MG63 (cell line): ENCODE measurements at places on chromosomes 11 and 22. TPM values are rescaled to one million over a fixed set of nuclear protein-coding genes. Genes with fewer than 3 reads are reported as not detected.
A peak's percentile ranks its signal among the peaks of the same experiment; 100 is the strongest.

DNA sequence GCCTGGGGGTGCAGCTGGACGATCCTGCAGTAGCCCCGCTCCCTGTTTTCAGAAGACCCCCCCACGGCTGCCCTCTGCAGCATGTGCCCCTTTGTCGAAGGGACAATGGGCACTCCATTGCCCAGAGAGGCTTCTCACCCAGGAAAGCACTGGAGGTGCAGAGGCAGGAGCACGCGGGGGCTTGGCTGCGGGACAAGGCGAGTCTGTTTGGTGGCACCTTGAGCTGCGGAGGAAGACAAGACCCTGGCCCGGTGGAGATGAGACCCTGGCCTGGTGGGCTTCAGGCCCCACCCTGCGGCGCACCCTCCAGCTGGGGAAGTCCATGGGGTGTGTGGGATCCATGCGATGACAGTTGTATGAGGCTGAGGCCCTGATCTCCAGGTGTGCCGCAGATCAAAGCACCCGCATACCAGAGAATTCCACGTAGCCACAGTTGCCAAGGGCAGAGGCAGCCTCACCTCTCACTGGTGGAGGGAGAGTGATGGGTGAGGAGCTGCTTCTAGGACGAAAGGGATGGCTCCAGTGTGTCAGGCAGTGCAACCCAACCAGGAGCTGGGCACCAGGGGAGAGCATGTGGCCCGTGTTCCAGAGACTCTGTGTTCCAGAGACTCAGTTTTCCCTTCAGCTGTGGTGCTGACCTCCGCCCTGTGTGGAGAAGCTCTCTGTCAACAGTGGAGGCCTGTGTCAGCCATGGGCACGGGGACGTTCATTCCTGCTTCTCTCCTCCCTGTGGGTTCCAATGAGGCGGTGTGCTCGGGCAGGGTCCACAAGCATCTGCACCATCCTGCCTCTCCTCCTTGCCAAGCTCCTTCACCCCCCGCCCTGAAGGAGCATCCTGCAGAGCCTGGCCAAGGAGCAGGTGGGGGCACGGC is 10.0 kb downstream of the TBX1 start:
- DNase-seq = no peak

DNA sequence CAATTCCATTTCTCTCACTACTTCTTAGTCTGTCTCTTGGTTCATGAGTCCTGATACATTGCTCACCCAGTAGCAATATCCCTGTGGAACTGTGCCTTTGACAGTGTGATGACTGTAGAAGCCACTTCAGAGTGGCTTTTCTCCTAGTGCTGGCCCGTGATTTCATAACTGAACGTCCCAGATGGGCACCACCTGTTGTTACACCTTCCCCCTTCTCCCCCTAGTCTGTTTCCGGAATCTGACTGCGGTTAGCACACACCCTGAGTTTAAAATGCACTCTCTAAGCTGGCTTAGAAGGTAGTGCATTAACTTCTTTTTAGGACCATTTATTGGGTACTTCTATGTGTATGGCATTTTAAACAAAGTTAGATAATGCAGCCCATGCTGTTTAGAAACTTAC is 83.0 kb downstream of the ALX4 start:
- DNase-seq = no peak

The BTG4 gene
- not detected in 2 replicates for total RNA-seq

GRCh38 chr11:61887839-61888494 is 3.4 kb downstream of the FADS3 start:
- DNase-seq = peak; percentile 92

- DNase-seq = peak; percentile 64
Measured at GRCh38 chr11:76623171-76623883, 47.2 kb downstream of the LRRC32 start.

DNA sequence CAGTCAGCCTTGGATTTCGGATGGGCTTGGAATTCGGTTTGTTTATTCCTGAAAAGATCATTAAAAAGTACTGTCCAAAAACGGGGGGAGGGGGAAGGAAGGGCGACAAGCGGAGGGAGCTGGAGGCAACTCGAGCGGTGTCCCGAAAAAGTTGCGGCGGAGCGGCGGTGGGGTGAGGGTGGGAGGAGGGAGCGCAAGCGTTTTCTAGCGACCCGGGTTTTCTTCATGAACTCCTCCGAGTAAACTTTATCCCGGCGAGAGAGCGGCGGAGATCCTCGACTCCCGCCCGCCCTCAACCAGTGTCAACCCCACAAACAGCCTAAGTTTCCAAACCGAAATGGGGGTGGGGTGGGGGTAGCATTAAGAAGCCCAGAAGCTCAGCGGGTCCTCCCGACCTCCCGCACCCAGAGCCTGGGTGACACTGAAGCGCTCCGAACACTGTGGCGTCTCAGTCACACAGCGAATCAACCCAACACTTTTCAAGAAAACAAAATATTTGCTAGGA is 133.0 kb upstream of the C11orf58 start:
- DNase-seq = no peak

GRCh38 chr11:73406131-73406530 is 29.9 kb downstream of the RELT start:
- DNase-seq = no peak

The DYNC2H1 gene
- total RNA-seq = 7.6 and 26.5 TPM in 2 replicates

GRCh38 chr11:134334796-134335571 is 3.2 kb downstream of the GLB1L2 start:
- DNase-seq = no peak

The TMEM9B gene
- 44.4 and 66.5 TPM in 2 replicates for total RNA-seq

DNA sequence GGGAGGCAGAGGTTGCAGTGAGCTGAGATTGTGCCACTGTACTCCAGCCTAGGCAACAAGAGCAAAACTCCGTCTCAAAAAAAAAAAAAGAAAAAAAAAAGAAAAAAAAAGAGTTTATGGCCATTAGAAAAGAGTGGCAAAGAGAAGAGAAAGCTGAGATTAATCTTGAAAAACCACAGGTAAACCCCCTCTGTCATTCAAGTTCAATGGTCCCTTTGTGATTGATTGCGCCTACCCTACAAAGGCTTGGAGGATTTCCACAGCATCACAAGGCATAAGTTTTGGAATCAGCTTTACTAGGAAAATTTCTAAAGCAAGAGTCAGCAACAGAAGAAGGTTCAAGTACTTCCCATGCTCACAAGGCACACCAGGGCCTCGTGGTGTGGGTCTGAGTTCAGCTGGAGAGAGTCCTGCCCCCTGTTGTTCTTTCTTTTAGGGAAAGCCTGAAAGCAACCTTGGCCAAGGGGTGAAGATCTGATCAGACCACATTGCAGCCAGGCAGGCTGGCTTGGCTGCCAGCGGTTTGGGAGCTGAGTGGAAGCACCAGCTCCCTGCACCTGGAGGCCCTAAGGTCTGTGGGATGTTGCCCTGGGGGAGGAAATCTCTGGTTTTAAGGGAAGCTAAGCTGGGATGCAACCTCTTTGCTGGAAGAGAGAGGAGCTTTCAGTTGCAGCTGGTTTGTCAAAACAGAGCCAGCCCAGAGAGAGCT is 41.8 kb downstream of the SLN start:
- no peak for DNase-seq

GRCh38 chr11:61731211-61731951 is 21.1 kb upstream of the MYRF start:
- DNase-seq = no peak

DNA sequence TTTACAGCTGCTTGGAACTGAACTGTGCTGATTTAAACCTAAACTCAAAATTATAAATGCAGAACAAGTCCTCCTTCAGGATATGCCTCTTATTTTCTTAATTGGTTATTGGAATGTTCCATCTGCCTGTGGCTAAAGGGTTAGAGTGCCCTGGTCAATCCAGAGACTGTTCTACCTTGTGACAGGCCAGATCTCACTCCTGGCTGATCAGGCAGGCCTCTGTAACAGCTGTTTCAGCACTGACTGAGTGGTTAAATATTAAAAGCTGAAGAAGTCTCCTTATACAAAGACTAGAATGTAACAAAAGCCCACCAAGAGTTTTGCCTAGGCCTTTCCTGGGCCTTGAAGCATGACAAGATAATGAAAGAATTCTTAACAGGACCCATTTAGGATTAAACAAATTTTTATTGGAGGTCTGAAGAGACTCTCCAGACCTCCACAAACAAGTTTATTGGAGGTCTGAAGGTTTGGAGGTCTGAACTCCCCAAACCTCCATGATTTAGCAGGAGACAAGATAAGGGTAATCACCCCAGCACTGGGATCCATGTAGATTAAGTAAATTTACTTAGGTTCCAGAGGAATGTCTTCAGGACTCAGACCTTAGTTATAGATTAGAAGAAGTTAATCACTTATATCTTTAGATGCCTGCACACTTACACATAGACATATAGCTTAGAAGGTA is 35.8 kb downstream of the TMPRSS5 start:
- DNase-seq = no peak

The SLC22A25 gene
- not detected in 2 replicates for total RNA-seq

DNA sequence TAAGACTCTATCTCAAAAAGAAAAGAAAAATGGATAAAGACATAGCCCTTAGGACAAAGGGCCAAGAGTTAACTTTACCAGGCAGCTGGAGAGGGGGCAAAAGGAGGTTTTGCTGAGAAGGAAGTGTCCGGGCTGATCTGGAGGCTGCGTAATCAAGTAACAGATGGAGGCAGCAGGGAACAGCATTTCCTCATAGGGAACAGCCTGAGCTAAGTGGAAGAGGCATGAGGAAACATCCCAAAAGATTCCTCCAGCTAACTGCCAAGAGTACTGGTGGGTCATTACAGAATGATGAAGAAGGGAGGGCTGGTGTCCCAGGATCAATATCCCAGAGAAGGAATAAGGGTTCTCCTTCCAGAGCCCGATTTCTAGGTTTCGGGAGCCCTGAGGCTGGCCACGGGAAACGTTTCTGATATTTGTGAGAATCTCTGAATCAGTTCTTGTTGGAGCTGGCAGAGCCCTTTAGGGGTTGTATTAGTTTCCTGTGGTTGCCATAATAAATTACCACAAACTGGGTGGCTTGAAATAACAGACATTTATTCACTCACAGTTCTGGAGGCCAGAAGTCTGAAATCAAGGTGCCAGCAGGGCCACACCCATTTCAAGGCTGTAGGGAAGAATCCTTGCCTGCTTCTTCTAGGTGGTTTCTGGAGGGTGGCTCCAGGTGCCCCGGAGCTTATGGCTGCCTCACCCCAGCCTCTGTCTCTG is 21.2 kb downstream of the LIF start:
- no peak for DNase-seq

DNA sequence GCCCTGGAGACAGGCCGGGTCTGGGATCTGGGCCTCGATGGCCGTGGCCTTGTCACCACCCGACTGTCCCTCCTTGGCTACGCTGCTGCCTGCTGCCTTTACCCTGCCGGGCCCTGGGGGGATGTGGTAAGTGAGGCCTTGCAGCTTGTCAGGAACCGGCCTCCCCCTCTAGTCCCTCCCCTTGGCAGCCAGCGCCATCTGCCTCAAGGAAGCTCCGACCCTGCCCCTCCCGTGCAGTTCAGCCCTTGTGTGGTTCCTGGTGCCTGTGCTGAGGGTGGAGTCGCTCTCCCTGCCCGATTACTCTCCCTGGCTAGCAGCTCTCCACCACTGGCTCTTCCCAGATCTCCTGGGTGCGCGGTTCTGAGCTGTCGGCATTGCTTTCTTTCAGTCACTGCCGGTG is 33.7 kb downstream of the CTTN start:
- no peak for DNase-seq

DNA sequence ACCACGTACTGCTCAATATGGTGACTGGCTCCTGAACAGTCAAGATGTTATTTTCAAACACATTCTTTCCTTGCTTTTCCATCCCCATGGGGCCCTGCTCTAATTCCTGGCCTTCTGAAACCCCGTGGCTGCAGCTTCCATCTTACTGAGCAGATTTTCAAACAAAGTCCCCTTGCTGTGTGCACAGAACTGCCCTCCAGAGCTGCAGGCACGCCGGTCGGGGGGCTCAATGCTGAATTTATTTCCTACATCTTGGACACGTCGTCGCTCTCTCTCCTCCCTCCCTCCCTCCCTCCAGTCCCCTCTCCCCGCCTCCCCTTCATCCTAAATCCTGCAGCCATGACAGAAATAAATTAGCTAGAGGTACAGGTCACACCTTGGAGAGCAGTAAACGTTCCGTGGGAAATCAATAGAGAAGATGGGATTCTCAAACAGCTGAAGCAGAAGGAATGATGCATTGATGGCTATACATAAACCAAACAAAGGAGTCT is 243.1 kb upstream of the BLID start:
- DNase-seq = no peak

The KCNJ1 gene
- not detected in 2 replicates for total RNA-seq

DNA sequence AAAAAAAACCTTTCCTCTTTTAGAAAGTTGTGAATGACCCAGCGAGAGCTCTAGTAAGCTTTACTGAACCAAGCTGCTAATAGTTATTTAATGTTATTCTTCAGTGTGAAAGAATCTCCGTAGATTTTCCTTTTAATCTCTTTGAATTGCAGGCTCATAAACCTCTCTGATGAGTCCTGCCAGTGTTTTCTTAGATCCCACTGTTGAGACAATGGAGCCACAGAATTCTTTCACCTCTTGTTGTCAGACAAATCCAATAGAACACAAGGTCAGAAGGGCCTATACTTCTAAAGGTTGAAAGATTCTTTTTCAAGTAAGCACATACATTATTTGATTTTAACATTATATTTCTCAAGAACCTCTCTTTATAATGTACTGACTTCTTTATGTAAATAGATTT is 52.2 kb downstream of the DNAJC24 start:
- DNase-seq = no peak

The ZNF280B gene
- 0.79 and 1.1 TPM in 2 replicates for total RNA-seq

GRCh38 chr11:34679681-34680080 is 58.8 kb downstream of the EHF start:
- DNase-seq = peak; percentile 39

DNA sequence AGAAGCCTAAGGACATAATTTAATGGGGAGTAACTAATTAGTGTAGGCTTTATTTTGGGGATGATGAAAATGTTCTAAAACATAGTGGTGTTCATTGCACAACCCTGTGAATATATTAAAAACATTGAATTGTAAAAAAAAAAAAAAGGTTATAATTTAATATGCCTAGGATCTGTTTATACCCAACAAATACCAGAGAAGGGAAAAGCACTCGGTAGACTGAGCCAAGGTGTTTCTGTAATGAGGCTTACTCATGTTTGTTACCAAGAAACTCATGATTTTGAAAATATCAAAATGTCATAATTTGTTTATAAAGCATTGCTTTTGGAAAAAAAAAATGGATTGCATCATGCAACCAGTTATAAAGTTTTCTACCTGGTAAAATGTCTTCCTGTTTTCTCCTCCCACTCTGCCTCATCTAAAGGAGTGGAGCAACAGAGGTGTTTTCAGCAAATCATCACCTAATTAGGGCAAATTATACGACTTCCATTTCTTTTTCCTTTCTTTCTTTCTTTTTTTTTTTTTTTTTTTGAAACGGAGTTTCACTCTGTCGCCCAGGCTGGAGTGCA is 14.2 kb upstream of the EIF3M start:
- DNase-seq = no peak

- no peak for DNase-seq
Measured at GRCh38 chr22:50311606-50312351, 4.3 kb upstream of the PLXNB2 start.
